ENCODE measurements at places on chromosomes 1 and 21. TPM values are rescaled to one million over a fixed set of nuclear protein-coding genes. Genes with fewer than 3 reads are reported as not detected.

DNA sequence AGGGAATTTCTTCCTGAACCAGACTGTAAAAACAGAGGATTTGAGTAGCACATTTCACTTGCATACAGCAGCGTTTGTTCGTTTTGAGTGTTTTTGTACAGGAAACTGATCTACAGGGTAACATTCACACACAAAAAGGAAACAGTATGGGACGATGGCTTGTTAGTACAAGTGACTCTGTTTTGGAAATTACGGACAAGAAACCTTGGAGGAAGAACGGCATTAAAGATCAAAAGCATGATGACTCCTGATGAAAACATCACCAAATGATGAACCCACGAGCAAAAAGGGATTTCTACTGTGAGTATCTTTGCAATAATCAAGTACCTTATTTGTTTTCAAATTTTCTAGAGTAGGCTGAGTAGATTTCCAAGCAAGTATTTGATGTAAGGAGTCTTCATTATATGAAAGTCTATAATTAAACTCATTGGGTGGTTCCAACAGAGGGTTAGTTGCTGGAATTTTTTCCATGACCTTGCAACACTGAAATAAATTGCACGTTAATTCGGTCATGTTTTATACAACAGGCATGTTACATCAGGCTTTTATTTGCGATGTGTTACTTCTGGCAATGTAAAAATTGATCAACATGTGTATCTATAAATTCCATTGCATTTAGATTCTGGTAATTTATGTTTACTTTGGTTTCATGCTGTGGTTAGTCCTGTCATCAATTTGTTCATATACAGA lies 76.7 kb upstream of the KCNK2 start:
- no peak for DNase-seq

GRCh38 chr1:83900524-83900923 lies 98.4 kb downstream of the TTLL7 start:
- DNase-seq, result no peak

GRCh38 chr1:185720633-185721272 lies 13.4 kb upstream of the HMCN1 start:
- DNase-seq, result no peak

- DNase-seq, result no peak
Observed at GRCh38 chr1:78068681-78069283, 23.0 kb downstream of the GIPC2 start.

DNA sequence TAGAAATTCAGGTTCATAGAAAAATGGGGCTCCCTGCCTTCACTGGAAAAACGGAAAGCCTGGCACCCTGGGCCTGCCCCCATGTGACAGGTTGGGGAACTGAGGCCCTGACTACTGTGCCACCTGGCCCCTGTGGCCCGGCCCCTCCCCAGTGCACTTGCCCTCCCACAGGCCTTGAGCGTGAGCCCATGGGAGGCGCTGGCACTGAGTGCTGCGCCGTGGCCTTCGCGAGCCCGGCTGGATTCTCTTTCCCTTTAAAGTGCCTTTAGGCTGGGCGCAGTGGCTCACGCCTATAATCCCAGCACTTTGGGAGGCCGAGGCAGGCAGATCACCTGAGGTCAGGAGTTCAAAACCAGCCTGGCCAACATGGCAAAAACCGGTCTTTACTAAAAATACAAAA lies 45.7 kb downstream of the SLC37A1 start:
- DNase-seq, result no peak

Gene FAM72C
- total RNA-seq, result 2.0 TPM

DNA sequence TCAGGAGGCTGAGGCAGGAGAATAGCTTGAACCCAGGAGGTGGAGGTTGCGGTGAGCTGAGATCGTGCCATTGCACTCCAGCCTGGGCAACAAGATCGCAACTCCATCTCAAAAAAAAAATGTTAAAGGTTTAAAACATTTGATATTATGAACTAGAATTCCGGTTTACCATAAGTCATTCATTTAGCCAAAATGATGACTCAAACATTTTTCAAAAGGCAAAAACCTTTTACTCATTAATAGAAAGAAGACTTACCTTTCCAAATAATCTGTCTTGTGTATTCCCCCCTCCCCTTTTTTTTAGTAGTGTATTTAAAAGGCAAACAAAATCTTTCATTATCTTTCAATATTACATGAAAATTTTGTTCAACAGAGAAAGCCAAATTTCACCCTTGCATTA lies 8.2 kb upstream of the MRPL55 start:
- DNase-seq, result no peak

DNA sequence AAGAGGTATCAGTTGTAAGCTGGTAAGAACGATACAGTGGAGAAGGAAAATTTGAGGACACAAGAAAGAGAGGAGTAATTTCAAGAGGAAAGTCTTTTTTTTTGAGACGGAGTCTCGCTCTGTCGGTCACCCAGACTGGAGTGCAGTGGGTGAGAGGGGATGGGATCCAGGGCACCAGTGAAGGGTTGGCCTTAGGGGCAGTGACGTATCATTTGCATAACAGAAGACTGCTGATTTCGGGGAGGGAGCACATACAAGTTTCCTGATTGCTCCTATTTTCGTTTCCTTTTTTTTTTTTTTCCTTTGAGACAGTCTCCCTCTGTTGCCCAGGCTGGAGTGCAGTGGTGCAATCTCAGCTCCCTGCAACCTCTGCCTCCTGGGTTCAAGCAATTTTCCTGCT lies 4.2 kb downstream of the S100A13 start:
- DNase-seq, result no peak

DNA sequence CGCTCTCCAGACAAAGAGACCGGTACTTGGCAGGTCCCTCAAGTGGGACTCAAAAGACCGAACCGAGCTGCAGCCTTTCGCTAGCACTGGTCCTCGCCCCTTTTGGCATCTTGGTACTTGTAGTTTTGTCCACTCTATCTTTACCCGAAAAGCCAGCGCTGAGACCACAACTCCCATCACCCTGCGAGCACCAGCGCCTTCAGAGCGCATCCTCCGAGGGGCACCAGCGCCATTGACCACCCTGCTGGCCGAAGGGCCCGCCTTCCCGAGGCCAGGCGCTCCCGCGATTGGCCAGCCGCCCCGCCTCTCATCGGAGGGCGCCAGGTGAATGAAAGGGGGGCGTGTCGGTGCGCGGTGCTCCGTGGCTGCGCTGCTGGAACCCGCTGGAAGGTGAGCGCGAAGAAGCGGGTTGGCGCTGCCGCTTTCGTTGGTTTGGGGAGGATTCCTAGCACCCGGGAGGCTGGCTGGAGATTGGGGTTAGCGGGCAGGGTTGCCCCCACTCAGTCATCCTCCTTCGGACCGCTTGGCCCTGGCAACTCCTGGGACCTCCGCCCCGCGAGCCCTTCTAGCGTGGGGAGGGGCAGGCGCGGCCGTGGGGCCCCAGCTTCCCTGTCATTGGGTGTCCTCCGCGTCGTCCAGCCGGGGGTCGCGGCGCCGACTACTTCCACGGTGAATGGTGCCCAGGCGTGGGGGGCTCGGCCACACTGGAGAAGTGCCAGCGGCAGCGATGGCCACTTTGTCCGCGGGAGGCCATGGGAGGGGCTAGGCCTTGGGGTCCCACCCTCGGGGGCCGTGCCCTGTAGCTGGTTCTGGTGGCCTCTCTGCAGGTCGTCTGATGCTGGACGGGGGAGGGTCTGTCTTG lies at the start of gene ZBTB8B:
TSS of gene ZBTB8B (plus strand) at position 357 of the 862 bp plus-strand sequence. CDS start 5,553 bp downstream, outside the sequence.
- peak; percentile 95 for DNase-seq

- no peak for DNase-seq
Observed at GRCh38 chr1:83905315-83905907, 93.5 kb downstream of the TTLL7 start.

Gene OR2T35
- total RNA-seq, result not detected

Gene OR4F16
- not detected for total RNA-seq

DNA sequence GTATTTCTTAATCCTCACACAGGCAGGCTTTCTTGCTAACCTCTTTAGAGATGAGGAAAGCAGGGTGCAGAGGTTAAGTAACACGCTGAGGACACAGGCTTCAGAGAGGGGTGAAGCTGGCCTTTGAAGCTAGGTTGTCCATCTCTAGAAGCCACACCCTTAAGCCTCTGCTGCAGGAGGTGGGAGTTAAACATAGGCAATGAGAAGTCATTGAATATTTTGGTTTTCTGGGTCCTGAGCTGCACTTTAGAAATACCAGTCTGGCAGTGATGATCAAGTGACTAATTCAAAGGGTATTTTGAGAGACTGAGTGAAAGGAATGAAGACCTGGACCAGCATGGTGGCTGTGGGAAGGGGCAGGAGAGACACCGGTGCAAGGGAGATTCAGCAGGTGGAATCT lies 9.9 kb downstream of the KCNJ15 start:
- no peak for DNase-seq

- DNase-seq, result no peak
Observed at GRCh38 chr1:35533586-35533985, 23.6 kb downstream of the KIAA0319L start.

Gene SYPL2
- total RNA-seq, result 0.95 TPM

Gene CELA3B
- not detected for total RNA-seq

DNA sequence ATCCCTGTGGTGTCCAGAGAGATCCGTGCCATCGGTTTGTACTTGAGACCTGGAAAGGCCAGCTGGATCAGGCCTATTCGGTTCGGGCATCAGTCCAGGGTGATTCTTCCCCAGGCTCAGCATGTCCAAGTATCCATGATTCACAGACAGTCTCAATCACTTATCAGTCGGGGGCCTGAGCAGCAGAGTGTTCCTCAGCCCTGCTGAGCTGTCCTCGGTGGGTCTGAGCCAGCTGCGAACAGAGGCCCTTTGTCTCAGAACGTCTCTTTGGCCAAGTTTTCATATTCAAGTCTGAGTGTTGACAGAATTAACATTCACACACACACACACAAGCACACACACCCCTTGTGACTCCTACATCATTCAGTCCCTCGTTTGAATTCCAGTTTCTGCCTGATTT lies 33.4 kb upstream of the OSBPL9 start:
- DNase-seq, result no peak

DNA sequence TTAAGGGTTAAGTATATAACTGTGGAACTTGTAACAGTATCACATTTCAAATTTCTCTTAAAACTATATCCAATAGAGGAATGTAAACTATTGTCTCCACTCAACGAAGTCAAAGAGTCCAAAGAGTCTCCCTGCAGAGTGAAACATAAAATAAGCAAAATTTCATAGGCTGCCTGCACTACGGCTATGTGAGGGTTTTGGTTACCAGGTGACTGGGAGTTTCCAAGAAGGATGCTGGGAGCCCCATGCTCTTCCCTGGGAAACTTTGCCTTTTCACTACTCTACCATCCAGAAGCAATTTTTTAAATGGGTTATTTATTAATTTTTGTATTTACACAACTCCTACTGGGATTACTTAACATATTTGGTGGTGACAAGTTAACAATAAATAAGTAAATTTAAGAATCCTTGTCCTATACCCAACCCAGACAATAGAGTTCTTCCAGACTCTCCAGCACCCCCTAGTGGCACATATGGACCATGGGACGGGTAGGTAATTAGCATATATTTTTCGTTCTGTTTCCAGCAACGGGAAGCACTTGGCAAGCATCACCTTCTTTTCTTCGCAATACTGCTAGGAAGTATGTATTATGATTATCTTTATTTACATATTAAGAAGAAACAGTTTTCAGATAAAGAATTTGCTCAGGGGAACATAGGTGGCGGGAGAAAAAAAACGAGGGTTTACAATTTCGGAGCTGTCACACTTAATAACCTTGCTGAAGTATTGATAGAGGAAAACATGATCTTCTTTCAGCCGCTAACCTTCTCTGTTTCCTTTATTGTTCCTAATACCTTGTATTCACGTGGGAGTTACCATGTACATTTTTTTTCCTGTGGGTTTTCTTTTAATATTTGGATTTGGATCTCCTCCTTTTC lies 3.5 kb downstream of the FMO2 start:
- DNase-seq, result no peak

DNA sequence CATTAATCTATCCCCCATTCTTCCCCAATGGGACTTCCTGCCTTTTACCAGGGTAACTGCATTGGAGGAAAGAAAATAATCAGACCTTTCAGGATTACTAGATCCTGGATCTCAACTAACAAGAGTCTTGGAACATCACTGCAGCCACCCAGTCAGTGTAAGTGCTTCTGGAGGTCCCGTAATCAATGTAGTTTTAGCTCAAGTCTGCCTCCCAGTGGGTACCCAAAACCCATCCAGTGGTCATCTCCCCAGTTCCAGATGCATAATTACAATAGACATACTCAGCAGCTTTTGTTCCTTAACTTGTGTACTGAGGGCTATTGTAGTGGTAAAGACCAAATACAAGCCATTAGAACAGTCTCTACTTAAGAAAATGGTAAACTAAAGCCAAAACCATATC lies 319.1 kb downstream of the GPATCH2 start:
- no peak for DNase-seq

- DNase-seq, result no peak
Observed at GRCh38 chr1:175717610-175718540, 25.5 kb downstream of the TNR start.

GRCh38 chr1:57214951-57215575 lies 208.8 kb downstream of the DAB1 start:
- no peak for DNase-seq

DNA sequence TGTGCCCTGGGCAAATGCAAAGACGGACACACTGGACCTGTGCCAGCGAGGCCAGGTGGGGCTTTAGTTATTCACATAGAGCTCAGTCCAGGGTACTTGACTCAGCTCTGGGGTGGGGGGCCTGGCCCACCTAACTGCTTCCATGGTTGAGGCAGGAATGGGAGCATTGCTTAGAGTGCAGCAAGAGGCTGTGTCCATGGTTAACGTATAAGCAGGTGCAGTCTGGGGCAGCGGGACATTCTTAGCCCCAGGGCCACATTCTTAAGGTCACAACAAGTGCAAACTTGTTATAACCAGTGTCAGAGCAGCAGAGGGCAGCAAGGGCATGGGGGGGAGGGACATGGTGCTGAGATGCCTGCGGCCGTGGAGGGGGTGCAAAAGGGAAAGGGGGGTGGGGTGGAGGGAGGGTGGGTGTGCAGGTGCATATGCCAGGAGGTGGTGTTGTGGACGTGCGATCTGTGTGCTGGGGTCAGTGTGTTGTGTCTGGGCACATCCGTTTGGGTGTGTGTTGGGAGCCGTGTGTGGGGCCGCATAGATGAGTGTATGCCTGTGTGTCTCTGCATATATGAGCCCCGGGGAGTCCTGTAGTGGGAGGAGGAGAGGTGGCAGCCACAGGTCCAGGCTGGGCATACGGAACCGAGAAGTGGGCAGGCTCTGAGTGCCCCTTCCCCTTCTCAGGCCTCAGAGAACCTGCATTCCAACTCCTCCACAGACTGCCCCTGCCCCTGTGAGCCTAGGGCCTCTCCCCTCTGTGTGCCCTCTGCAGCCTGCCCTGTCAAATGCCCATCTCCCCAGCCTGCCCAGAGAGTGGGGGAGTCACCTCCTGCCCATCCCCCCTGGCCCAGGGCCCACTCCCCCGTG lies 8.4 kb downstream of the KCNJ10 start:
- DNase-seq, result no peak

Gene PDIK1L
- 15.2 TPM for total RNA-seq

DNA sequence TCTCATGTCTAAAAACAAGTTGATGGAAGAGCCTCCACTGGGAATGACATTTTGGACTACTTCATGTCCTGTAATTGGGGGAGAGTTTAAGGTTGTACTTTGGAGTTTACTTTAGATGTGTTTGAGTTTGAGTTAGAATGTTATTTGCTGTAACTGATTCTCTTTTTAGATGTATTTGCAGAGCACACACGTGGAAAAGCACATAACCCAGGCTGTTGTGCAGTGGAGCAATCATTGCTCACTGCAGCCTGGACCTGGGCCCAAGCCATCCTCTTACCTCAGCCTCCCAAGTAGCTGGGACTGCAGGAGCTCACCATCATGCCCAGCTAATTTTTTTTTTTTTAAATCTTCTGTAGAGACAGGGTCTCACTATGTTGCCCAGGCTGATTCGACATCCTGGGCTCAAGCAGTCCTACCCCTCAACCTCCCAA lies 36.7 kb upstream of the SH3D21 start:
- DNase-seq, result no peak

Gene NHLH1
- 0.96 TPM for total RNA-seq

All from progenitor cell of endocrine pancreas (in vitro differentiated cells).